ENCODE measurements at places on chromosomes 3 and 15. TPM values are rescaled to one million over a fixed set of nuclear protein-coding genes. Genes with fewer than 3 reads are reported as not detected.
A peak's percentile ranks its signal among the peaks of the same experiment; 100 is the strongest.

DNA sequence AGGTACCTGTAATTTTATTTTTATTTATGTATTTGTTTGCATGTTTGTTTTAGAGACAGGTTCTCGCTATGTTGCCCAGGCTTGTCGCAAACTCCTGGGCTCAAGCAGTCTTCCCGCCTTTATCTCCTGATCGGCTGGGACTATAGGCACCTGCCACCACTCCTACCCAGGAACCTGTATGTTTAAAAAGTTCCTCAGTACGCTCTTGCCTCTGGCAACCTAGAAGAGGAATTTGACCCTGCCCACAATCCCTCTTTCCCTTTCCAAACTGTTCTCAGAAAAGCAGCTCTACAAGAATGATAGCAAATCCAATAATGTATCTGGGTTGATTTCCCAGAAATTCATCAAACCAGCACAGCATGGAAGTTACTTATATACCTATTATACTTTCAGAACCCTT lies 20.9 kb upstream of the PHLDB2 start:
- H3K4me1 ChIP-seq, result no peaks in the 10 kb centered on the region
- H3K36me3 ChIP-seq, result no peaks in the 10 kb centered on the region
- DNase-seq, result no peak
- H3K4me3 ChIP-seq, result no peak overlapping the region
- H3K27ac ChIP-seq, result no peak overlapping the region

- H3K27me3 ChIP-seq, result no peaks in the 10 kb centered on the region
- no peaks in the 10 kb centered on the region for H3K36me3 ChIP-seq
- H3K4me3 ChIP-seq, result no peak overlapping the region
- no peak overlapping the region for H3K27ac ChIP-seq
- H3K4me1 ChIP-seq, result no peaks in the 10 kb centered on the region
Observed at GRCh38 chr3:62574266-62574898, 201.0 kb upstream of the FEZF2 start.

- H3K36me3 ChIP-seq, result no peaks in the 10 kb centered on the region
- H3K27me3 ChIP-seq, result no peaks in the 10 kb centered on the region
- H3K27ac ChIP-seq, result no peak overlapping the region
- H3K4me1 ChIP-seq, result no peaks in the 10 kb centered on the region
Observed at GRCh38 chr15:86255247-86255646, 175.6 kb downstream of the AGBL1 start.

DNA sequence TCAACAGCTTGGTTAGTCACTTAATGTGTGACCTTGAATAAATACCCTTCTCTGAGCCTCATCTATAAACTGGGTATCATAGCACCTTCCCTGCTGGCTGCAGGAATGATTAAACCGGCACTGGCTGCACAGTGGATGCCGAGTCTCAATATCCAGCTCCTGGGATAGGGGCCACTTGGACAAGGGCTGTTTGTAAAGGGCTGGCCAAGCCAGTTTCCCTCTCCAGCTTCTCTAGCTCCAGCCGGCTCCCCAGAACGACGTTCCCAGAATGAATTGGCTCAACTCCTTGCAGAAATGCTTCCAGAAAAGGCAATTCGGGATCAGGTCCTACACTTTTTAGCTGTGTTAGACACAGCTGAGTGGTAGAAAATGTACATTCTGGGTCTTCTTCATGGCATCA lies 58.8 kb downstream of the LSM3 start:
- peaks cover 6% of the 10 kb centered on the region for H3K4me1 ChIP-seq
- no peaks in the 10 kb centered on the region for H3K27me3 ChIP-seq
- no peak overlapping the region for H3K4me3 ChIP-seq
- no peak overlapping the region for H3K27ac ChIP-seq
- H3K36me3 ChIP-seq, result no peaks in the 10 kb centered on the region

DNA sequence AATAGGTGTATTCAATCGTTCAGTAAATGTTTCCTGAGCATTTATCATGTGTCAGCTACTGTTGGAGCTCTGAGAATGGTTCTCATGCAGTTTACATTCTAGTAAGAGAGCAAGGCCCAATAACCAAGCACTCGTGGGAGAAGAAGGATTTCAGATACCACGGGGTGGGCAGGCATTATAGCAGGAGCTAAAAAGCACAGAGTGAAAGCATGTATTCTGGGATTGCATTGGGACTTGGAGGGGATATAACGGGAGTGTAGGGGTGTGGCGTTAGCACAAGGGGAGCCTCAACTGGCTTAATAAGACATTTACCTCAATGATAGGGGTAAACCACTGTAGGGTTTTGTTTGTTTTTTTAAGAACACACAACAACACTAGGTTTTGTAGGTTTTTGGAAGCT lies 1.6 kb upstream of the SIAH2 start:
- H3K4me3 ChIP-seq, result peak overlapping the region; percentile 81
- H3K36me3 ChIP-seq, result no peaks in the 10 kb centered on the region
- no peaks in the 10 kb centered on the region for H3K27me3 ChIP-seq
- H3K27ac ChIP-seq, result peak overlapping the region; percentile 99

GRCh38 chr3:94020293-94020692 lies 8.1 kb downstream of the STX19 start:
- H3K27me3 ChIP-seq, result no peaks in the 10 kb centered on the region
- H3K36me3 ChIP-seq, result no peaks in the 10 kb centered on the region
- no peaks in the 10 kb centered on the region for H3K4me1 ChIP-seq
- H3K27ac ChIP-seq, result no peak overlapping the region

DNA sequence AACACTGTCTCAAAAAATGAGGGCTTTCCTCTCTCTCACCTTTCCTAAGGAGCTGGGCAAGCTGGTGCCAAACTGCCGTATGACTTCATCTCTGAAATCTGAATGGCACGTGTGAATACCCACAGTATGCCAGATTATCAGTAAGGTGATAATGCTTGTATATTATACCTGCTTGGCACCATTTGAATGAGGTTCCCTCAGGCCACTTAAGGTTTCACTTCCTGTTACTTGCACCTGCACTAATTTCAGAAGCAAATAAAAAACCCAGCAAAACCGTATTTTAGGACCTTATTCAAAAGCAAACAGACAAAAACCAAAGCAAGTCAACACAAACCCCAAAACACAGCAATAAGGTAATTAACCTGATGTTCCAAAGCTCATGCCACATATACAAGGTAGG lies 19.7 kb downstream of the FOXP1 start:
- H3K27me3 ChIP-seq, result no peaks in the 10 kb centered on the region
- H3K27ac ChIP-seq, result no peak overlapping the region

DNA sequence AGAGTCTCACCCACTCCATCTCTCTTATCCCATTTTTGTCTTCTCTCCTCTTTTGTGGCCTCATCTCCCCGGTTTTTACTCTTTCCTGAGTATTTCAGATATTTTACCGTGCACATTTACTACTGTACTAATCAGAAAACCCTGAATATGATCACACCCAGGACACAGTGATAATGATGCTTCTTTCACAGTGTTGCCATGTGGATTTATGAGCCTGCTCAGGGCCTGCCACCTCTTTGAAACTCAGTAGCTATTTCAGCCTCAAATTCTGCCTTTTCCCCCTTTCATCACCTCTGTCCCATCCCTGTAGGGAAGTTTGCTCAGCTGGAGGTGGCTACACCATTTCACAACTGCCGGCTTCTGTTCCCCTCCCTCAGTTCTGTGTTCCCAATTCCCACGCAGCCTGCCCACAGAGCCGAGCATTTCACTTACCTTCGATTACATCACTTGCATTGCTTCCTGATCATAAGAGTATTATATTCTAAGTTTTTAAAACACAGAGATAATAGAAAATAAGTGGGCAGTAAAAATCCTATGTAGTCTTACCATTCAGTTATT lies 33.2 kb downstream of the ARNT2 start:
- no peak overlapping the region for H3K4me3 ChIP-seq
- H3K27me3 ChIP-seq, result no peaks in the 10 kb centered on the region
- H3K36me3 ChIP-seq, result no peaks in the 10 kb centered on the region
- no peak overlapping the region for H3K27ac ChIP-seq
- DNase-seq, result no peak

Gene ADAMTS9
- not detected for total RNA-seq

Gene ESYT3
- total RNA-seq, result not detected

Gene COPB2
- 34.7 TPM for total RNA-seq
